SJCRH30 (cell line): ENCODE measurements at places on chromosomes 5 and 9.
A peak's percentile ranks its signal among the peaks of the same experiment; 100 is the strongest.

GRCh38 chr5:14038341-14038959 is 94.0 kb upstream of the DNAH5 start:
- DNase-seq, result peak; percentile 21
- no peak overlapping the region for H3K4me3 ChIP-seq
- H3K27ac ChIP-seq, result peak overlapping the region; percentile 97
- H3K27me3 ChIP-seq, result no peaks in the 10 kb centered on the region
- H3K36me3 ChIP-seq, result no peaks in the 10 kb centered on the region

- H3K36me3 ChIP-seq, result no peaks in the 10 kb centered on the region
- H3K27ac ChIP-seq, result no peak overlapping the region
- no peak for DNase-seq
These were observed 204.6 kb downstream of the RFX3 start for GRCh38 chr9:3321186-3321585.

GRCh38 chr5:42547141-42547540 is 123.9 kb downstream of the GHR start:
- H3K4me3 ChIP-seq, result no peak overlapping the region
- no peak overlapping the region for H3K27ac ChIP-seq
- no peaks in the 10 kb centered on the region for H3K27me3 ChIP-seq

DNA sequence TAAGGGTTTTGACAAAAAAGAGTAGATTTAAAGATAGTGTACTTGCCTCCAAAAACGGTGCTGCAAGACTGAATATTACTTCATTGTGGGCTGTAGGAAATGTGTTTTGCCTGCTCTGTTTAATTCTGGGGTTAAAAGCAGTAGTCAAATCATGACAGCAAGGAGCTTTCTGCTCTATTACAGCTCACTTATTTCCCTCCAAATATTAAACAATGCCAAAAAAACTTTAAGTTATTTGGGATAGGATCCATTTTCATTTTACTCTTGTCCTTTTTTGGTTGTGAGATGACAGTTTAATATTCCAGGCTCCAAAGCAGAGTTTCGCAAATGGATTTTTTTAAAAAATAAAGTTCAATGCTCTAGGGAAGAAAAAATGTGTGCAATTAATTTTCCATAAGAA is 340.4 kb upstream of the RGMB start:
- no peak overlapping the region for H3K27ac ChIP-seq
- no peaks in the 10 kb centered on the region for H3K27me3 ChIP-seq
- no peak for DNase-seq

DNA sequence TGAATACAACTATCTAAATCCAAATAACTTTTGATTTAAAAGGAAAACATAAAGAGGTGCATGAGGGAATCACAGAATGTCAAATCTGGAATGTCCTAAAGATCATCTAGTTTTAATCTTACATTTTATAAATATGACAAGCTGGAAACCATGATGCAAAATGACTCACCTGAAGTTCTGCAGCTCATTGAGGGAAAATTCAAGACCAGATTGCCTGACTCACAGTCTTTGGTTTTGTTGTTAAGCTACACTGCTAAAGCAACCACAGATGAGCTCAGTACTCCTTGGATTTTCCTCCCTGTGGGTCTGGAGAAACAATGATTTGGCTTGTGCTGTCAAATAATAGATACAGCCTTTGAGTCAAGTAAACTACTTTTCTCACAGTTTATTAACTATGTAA is 19.1 kb upstream of the EDIL3 start:
- no peak for DNase-seq
- no peak overlapping the region for H3K27ac ChIP-seq
- H3K27me3 ChIP-seq, result no peaks in the 10 kb centered on the region
- H3K4me3 ChIP-seq, result no peak overlapping the region
- no peaks in the 10 kb centered on the region for H3K4me1 ChIP-seq

DNA sequence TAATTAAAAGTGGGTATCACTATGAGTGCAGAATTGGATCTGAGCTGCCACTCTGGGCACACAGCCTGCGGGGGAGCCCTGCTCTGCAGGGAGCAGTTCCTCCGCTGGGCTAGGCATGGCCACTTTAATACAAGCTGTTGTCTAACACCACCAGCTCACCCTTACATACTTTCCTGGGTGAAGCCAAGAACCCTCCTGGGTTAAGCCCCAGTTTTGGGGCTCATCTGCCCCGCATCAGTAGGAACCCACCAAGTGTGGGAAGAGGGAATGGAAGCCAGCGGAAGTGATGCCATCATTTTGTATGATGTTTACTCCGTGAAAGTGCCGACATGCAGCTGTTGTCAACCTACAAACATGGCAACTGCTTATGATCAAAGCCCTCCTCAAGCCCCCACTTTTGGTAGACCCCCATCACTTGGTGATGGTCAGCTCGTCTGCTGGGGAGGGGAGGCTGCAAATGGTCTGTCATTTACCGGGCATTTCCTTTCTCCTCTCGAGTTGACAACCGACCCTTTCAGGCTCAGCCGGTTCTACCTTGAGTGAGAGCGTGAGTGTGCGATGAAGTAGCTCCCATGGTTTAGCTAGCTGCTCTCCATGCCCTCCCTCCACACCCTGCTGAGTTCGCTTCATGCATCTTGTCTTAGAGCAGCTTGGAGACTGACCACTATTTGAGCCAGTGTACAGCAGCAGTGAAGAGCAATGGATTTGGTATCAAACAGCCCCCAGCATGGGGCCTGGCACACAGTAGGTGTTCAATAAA is 95.3 kb upstream of the IER5L start:
- no peaks in the 10 kb centered on the region for H3K36me3 ChIP-seq
- no peak overlapping the region for H3K4me3 ChIP-seq
- no peaks in the 10 kb centered on the region for H3K4me1 ChIP-seq
- no peak overlapping the region for H3K27ac ChIP-seq

- peaks cover 6% of the 10 kb centered on the region; the same call in 1 of the 2 replicates for H3K4me1 ChIP-seq
- peak; percentile 81 for DNase-seq
- H3K27ac ChIP-seq, result peak overlapping the region; percentile 30; the same call in 1 of the 2 replicates
- H3K36me3 ChIP-seq, result no peaks in the 10 kb centered on the region
- H3K27me3 ChIP-seq, result no peaks in the 10 kb centered on the region
These were observed 113.8 kb downstream of the MSX2 start for GRCh38 chr5:174837919-174838902.

- no peak overlapping the region for H3K4me3 ChIP-seq
- peak; percentile 68 for DNase-seq
- H3K27me3 ChIP-seq, result no peaks in the 10 kb centered on the region
- H3K27ac ChIP-seq, result peak overlapping the region; percentile 30; the same call in 1 of the 2 replicates
These were observed 62.3 kb downstream of the LHFPL2 start for GRCh38 chr5:78586251-78586650.

DNA sequence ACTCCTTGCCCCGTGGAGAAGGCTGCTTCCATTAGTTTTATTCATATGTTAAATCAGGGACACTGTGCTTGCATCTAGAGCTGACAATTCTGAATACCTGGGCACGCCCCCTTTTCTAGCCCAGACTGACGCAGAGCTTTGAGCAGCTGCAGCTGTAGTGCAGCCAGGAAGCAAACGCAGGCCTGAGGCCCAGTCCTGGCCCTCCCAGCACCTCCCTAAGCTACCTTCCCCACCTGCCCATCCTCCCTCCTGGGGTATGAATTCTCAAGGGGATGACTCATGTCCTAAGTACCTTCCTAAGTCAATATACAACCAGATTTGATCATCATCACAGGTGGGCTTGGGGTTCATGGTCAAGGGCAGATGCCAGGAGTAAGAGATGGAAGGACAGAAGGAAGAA is 3.5 kb downstream of the PHF19 start:
- no peaks in the 10 kb centered on the region for H3K27me3 ChIP-seq
- peaks cover 19% of the 10 kb centered on the region for H3K36me3 ChIP-seq
- no peak overlapping the region for H3K4me3 ChIP-seq
- no peak overlapping the region for H3K27ac ChIP-seq

- no peak overlapping the region for H3K27ac ChIP-seq
- DNase-seq, result no peak
- no peaks in the 10 kb centered on the region for H3K36me3 ChIP-seq
- H3K27me3 ChIP-seq, result no peaks in the 10 kb centered on the region
- no peak overlapping the region for H3K4me3 ChIP-seq
These were observed 92.1 kb upstream of the FSTL4 start for GRCh38 chr5:133704411-133704810.

GRCh38 chr5:40223884-40224402 is 455.8 kb upstream of the PTGER4 start:
- no peaks in the 10 kb centered on the region for H3K27me3 ChIP-seq
- H3K4me3 ChIP-seq, result no peak overlapping the region
- H3K27ac ChIP-seq, result peak overlapping the region; percentile 65
- peak; percentile 87 for DNase-seq

GRCh38 chr9:99576002-99576401 is 245.7 kb upstream of the NR4A3 start:
- H3K27ac ChIP-seq, result no peak overlapping the region
- no peaks in the 10 kb centered on the region for H3K4me1 ChIP-seq
- peaks cover 10% of the 10 kb centered on the region; the same call in 1 of the 2 replicates for H3K27me3 ChIP-seq

- H3K4me1 ChIP-seq, result peaks cover 2% of the 10 kb centered on the region; the same call in 1 of the 2 replicates
- H3K36me3 ChIP-seq, result no peaks in the 10 kb centered on the region
- no peaks in the 10 kb centered on the region for H3K27me3 ChIP-seq
- H3K27ac ChIP-seq, result no peak overlapping the region
These were observed 16.9 kb downstream of the PTTG1 start for GRCh38 chr5:160438316-160439204.

DNA sequence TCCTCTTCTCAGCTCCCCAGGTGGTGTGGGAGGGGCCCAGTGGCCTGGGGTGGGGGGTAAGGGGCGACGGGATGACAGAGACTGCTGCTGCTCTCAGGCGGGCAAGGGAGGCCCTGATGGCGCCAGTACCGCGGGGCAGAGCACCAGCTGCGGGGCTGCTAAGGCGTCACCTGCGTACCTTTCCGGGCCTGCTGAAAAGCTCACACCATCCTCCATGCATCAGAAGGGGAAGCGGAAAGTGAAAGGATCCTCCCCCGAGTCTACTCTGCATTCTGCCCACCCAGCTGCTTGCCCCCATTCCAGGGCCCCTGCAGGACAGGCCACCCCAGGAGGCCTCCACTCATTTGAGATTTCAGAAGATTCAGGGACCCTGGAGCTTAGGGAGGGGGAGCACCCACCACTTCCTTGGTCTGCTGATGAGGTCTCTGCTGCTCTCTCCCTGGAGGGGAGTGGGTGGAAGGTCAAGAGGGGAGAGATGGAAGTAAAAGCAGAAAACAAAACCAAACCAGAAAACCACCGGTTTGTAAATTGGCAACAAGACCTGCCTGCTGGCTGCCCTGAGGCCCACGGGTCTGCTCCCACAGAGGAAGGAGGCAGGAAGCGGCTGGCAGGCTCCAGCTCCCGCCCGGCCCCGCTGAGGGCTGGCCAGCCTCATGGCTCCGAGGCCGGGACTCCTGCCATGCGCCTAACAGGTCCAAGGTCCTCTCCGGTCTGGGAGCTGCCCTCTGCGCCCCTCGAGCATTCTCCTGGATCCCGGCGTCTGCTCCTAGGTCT is 33.6 kb downstream of the PRRT1B start:
- H3K4me1 ChIP-seq, result no peaks in the 10 kb centered on the region
- peaks cover 37% of the 10 kb centered on the region for H3K36me3 ChIP-seq
- DNase-seq, result no peak
- no peaks in the 10 kb centered on the region for H3K27me3 ChIP-seq

DNA sequence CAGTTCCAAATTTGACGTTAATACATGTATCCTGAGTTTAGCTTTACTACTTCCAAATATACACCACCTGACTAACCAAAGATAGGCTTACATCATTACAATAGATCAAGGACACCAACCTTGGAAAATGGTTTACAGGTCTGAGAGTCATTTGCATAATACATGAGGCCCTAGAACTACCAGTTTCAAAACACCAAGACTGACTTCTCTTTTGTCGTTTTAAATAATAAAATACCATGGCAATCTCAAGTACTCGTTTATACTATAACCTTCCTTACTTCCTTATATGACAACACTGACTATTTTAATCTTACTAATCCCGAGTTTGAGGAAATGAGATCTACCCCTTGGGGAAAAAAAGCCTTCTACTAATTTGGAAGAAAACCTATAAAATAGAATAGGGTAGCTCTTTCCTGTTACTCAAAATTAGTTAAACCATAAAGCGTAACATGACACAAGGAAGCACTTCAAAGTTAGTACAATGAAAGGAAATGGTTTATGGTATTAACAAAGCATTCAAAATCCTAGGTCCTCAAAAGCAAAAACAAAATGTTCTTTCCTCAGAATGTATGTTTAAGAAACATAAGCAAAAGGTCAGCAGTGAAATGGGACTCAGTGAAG is 42.1 kb downstream of the UBQLN1 start:
- peaks cover 80% of the 10 kb centered on the region for H3K36me3 ChIP-seq
- no peaks in the 10 kb centered on the region for H3K27me3 ChIP-seq
- no peaks in the 10 kb centered on the region for H3K4me1 ChIP-seq
- H3K27ac ChIP-seq, result no peak overlapping the region
- DNase-seq, result no peak

DNA sequence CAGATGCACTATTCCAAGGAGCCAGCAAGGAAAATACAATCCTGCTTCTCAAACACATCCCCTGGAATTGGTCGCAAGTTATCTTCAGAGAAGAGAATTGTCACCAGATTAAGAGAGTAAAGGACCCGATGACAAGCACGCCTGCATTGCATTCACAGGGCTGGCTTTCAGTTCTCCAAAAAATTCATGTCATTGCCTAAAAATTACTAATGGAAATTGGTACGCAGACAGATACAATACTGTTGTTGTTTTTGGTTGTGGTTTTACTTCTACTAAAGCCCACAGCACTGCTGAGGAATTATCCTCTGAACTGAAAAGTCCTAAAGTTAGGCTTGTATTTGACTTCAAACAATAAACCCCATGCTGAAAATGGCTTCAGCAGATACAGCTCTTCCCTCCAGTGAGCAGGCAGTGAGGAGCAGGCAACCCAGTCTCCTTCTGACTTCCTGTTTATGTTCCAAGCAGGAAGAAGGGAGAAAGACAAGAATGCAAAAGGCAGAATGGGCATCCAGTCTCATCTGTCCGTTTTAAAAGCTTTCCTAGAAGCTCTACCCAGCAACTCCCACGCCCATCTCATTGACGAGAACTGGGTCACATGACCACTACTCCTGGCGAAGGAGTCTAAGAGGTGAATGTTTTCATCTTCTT is 80.6 kb upstream of the ZNF366 start:
- H3K27ac ChIP-seq, result no peak overlapping the region
- no peaks in the 10 kb centered on the region for H3K4me1 ChIP-seq
- no peak for DNase-seq
- no peaks in the 10 kb centered on the region for H3K36me3 ChIP-seq
- H3K4me3 ChIP-seq, result no peak overlapping the region

DNA sequence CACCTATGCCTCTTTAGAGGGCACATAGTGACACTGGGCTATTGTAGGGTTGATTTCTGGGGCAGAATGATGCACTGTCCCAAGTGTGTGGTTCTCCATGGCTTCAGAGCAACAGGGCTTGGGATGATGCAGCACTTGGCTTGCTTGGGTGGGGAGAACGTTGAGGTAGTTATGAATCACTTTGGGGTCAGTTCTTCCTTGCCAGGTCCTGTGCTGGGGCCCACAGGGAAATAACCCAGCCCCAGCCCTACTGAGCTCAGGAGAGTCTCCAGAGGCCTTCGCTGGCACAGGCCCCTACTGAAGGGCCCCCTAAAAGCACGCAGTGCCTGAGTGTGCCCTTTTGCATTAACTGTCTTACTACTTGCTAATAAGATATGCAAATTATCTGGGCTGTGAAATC is 24.2 kb downstream of the JADE2 start:
- H3K4me3 ChIP-seq, result no peak overlapping the region
- H3K27ac ChIP-seq, result no peak overlapping the region
- DNase-seq, result no peak
- H3K4me1 ChIP-seq, result no peaks in the 10 kb centered on the region
